ENCODE measurements at places on chromosomes 4 and X.

- no peak for DNase-seq
Measured at GRCh38 chr4:37765741-37766140, 60.7 kb upstream of the PGM2 start.

DNA sequence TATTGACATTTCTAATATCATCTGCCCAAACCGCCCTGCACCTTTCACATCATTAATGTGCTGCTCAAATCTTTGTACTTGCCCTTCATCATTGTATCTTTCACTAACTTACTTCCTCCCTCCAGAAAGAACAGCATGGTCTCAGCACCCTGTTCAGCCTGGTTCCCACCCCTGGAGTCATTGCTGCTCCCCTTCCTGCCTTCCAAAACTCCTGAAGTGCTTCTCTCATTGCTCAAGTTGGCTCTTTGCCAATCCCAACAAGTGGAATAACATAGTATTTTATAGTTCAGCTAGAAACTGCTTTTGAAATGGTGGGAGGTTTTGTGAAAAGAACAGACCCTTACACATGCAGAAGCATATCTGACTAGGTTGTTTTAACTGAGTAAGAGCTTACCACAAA lies 14.0 kb upstream of the TTC29 start:
- no peak for DNase-seq

- no peak for DNase-seq
Measured at GRCh38 chr4:20576861-20577260, 123.4 kb upstream of the PACRGL start.

GRCh38 chrX:29662101-29662500 lies 553.3 kb upstream of the MAGEB2 start:
- no peak for DNase-seq

GRCh38 chr4:38939165-38939564 lies 71.6 kb downstream of the FAM114A1 start:
- DNase-seq, result no peak

DNA sequence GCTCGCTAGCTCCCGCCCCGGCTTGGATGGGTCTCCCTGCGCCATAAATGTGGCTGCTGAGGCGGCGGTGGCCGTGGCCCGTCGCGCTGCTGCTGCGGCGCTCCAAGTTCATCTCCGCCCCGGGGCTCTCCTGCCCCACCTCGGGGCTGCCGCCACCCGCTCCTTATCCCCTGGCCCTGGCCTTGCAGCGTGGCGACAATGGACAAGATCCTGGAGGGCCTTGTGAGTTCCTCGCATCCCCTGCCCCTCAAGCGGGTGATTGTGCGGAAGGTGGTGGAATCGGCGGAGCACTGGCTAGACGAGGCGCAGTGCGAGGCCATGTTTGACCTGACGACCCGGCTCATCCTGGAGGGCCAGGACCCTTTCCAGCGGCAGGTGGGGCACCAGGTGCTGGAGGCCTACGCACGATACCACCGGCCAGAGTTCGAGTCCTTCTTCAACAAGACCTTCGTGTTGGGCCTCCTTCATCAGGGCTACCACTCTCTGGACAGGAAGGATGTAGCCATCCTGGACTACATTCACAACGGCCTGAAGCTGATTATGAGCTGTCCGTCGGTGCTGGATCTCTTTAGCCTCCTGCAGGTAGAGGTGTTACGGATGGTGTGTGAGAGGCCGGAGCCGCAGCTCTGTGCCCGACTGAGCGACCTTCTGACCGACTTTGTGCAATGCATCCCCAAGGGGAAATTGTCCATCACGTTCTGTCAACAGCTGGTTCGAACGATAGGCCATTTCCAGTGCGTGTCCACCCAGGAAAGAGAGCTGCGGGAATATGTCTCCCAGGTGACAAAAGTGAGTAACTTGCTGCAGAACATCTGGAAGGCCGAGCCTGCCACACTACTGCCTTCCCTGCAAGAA lies 763 bp downstream of the USP38 start:
- peak; percentile 9 for DNase-seq

DNA sequence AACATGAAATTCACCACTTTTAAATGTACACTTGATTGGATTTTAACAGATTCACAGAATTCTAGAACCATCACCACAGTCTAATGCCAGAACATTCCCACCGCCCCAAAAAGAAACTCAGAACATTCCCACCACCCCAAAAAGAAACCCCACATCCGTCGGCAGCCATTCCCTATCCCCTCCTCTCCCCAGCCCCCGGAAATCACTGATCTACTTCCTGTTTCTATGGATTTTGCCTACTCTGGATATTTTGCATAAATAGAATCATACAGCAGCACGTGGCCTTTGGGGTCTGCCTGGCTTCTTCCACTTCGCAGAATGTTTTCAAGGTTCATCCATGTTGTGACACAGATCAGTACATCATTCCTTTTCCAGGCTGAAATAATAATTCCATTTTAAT lies 79.3 kb downstream of the PPP2R2C start:
- no peak for DNase-seq

DNA sequence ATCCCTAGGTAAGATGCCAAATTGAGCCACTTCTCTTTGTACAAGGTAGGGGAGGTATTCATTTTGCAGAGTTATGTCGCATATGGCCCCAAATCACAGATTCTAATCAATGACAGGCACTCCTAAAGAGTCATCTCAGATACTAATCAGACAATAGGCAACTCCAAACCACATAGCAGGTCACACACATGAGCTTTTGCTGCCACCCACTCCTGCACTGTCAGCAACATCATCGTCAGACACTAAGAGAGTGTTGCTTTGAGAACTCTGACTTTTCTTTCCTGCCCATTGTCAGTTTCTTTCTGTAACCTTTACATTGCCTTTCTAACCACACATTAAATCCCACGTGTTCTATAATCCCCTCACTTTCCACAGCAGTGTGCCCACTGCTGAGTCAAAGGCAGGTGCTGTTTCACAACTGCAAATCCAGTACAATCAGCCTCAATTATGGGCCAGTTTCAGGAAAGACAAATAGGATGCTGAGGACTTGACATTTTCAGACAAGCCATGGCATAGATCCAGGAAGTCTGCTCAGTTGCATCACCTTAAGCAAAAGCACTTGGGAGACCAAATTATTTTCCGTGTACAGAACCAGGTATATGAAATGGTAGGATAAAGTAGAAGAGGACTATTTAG lies 23.5 kb downstream of the TMEM31 start:
- no peak for DNase-seq

DNA sequence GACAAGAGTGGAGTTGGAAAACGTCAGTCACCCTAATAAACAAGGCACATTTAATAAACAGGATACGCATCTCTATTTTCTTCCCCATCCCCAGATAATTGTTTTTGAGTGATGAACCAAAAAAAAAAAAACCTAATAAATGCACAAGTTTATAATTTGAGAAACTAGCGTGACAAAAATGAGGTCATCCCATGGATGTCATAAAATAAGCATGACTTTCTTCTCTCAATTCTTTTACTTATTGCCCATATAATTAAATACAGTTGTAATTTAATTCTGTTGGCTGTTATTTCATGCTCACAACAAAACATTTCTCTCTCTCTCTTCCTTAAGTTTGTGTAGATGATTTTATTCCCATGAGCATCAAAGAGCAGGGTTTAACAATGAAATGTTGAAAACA lies 20.7 kb downstream of the PRKG2 start:
- DNase-seq, result no peak

GRCh38 chrX:85052636-85053343 lies 49.1 kb downstream of the APOOL start:
- no peak for DNase-seq

- no peak for DNase-seq
Measured at GRCh38 chr4:79977131-79977840, 95.7 kb downstream of the ANTXR2 start.

GRCh38 chr4:129972257-129972656 lies 876.3 kb downstream of the C4orf33 start:
- DNase-seq, result no peak

DNA sequence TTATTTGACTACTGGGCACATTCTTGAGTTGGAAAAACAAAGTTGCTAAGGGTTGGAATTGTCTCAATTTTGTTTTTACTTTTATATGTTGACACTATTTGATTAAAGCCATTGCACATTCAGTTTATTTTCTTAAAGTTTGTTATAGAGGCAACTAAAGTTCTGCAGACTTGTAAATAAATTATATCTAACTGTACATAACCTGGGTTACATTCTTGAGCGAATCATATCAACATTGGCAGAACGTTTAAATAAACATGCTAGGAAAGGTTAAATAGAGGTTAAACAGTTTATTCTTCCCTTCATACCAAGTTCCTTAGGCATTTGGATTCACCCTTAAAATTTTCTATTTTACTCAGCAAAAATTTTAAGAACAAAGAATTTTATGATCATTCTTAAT lies 74.5 kb downstream of the UCHL1 start:
- DNase-seq, result no peak

DNA sequence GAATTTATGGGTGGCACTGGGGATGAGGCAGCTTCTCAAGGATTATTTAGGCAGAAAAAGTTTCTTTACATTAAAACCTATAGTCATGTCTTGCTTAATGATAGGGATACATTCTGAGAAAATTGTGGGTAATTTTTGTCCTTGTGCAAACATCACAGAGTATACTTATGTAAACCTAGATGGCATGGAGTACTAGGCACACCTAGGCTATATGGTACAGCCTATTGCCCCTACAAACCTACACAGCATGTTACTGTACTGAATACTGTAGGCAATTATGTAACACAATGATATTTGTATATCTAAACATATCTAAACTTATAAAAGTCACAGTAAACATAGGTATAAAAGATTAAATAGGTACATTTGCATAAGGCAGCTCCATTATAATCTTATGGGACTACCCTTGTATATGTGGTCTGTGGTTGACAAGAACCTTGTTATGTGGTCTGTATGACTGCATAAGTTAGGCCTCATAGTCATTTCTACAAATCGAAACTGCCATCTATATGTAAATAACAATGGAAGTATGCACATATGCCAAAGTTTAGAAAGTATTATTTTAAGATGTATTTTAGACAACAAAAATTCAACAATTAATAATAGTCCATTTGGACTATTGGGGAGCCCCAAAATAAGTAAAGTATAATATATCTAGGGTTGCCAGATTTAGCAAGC lies 87.3 kb downstream of the CFAP299 start:
- DNase-seq, result no peak
